ENCODE measurements at places on chromosomes 16 and 17.

DNA sequence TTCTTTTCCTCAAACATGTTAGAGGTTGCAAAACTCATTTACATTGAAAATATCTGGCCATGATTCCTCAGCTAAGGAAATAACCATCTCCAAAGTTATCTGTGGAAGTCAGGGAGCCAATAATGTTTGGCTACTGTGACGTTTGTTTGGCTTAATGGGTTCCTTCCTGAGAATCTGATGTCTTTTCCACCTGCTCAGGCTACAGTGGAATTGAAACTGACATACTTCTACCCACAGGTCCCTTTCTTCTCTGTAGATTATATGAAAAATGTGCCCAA, 221.1 kb upstream of the XYLT1 start:
- no peak for DNase-seq

DNA sequence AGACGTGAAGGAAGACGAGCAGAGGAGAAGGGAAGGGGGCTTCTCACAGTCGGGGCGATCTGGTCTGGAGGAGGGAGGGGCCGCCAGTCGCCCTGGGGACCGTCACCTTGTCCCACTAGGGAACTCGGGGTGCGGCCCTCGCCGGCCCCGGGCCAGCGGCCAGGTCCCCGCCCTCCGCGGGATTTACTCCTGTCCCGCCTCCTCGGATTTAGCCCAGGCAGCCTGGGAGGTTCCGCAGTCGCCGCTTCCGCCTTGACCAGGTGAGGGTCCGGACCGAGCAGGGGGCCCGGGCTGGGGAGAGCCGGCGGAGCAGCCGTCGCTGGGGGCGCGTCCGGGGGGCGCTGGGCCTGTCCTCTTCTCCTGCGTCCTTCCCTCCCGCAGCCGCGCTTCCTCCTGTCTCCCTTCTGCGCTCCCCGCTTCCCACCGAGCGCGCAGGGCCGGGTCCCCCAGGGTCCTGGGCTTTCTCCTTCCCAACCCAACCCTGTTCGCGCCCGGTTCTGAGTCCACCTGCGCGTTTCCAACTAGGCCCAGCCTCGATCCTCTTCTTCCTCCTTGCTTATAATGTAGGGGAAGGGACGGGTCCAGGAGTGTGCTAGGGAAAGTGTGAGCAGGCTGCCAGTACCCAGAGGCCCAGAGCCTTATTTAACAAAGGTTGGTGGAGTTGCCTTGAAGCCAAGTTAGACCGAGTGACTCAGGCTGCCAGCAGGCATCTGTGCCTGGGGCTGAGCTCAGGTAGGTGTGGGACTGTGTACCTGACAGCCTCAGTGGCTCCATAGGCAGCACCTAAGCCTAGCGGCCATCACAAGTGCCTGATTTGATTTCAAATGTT, at the start of gene TNK1:
TNK1 (plus strand) TSS at position 235 of the 829 bp plus-strand sequence. CDS start 1,838 bp downstream, outside the sequence.
- peak; percentile 2 for DNase-seq

DNA sequence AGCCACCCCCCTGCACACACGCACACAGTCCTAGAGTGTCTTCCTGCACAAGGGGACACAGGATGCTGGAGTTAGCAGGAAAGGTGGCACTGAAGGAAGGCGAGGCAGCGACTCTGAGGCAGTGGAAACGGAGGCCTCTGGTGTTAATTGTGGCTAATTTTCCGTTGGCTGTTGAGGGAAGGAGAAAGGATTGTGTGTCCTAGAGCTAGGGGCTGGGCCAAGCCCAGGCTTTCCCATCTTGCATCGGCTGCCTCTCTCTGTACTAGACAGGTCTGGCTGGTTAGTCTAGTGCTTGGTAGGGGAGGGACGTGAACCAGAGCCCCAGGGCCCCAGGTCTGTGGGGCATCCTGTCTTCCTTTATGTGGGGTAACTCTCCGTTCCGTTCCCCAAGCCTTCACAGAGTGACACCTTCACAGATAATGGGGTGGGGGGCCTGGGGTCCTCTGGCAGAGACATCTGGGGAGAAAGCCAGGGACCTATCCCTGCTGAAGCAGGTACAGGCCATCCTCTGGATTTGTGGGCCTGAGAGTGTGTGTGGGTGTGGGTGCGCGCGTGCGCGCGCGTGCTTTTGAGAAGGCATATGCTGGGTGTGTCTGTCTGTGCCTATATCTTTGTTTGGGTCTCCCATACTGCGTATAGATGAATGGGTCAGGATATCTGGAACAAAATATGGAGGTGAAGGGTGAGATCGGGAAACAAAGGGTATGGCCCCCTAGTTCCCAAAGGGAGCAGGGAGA, at the start of gene CHD3:
CHD3 (plus strand) TSS at position 606 of the 737 bp plus-strand sequence. CDS start 212 bp downstream, outside the sequence.
- peak; percentile 49 for DNase-seq

GRCh38 chr17:17926840-17927449, 45.3 kb downstream of the TOM1L2 start:
- DNase-seq, result no peak

- DNase-seq, result no peak
These were observed 55.2 kb downstream of the PECAM1 start for GRCh38 chr17:64335486-64335885.

DNA sequence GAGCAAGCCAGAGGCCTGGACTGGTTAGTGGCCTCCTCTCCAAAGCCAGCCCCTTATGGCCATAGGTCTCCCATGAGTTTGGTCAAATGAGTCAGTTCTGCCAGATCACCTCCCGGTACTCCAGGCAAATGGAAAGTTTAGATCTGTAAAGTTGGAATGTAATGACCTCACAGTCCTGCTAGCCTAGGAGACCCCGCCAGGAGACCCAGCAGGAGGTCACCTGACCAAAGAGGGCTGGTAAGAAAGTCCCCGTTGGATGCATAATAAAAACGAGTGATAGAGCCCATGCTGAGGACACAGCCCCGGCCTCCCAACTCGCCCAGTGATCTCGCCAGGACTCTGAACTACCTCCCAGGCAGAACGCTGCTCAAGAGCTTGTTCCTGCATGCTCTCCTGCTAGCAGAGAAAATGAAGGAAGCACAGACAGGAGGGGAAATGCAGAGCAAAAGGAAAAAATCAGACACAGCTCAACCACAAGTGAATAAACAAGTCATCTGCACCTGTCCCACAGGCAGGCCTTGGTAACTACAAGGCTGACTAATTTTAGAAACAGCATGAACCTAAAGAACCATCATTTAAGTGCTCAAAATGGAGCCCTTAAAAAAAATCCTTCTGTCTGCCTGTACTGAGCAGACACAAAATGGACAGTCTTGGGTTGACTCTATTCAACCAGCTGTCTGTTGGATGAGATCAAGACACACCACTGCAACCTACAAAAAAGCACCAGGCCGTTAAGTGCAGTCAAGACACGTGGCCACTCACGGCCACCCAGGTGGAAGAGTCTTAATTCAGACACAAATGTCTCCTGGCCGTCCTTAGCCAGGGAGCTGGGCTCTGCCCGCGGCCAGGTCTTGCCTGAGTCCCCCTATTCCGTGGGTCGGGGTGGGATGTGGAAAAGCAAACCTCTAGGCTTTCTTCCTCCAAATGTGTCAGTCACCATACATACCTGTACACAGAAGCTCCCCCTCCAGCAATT, 9.2 kb downstream of the CDIP1 start:
- DNase-seq, result no peak

GRCh38 chr17:67467500-67468455, 90.7 kb downstream of the PITPNC1 start:
- DNase-seq, result no peak

DNA sequence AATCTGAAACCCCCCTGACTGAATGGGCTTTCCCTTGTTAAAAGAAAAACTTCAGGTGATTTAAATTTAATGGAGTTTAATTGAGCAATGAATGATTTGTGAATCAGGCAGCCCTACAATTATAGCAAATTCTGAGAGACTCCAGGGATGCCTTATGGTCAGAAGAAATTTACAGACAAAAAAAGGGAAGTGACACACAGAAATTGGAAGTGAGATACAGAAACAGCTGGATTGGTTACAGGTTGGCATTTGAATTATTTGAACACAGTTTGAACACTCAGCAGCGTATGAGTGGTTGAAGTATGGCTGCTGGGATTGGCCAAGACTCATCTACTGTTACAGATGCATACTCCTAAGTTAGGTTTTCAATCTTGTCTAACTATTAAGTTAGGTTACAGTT, 19.0 kb upstream of the CPHXL start:
- DNase-seq, result no peak

DNA sequence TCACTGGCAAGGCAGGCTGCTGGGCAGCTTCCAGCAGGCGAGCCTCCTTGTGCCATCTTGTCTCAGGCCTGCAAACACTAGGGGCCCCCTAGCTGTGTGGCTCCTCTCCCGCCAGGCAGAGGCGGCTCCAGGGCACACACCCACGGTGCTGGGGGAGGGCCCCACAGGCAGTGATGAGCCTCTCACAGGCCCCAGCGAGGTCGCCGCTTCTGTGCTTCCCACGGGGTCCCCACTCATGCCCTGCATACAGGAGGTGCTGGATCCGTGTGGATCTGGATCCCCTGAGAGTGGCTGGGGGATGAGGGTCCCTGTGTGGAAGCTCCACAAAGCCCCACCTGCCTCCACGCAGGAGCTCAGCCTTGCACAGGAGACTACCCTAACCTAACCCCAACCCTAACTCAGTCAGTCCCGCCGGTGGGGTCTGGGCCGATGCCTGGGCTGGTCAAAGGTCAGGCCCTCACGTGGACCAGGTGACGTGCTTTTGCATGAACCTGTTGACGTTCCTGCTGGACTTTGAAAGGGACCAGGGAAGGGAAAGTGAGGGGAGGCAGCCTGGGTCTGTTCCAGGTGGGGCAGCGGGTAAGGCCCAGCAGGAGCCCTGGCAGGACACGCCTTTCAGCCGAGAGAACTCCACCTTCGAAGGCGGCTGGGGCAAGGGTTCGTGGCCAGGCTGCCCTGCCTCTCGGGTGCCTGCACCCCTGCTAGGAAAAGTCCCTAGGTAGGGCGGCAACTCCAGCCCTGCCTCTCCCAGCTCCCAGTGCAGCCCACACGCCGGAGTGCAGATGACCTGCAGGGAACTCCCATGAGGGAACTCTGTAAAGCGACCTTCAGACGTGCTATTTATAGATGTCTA, 5.2 kb downstream of the SECTM1 start:
- DNase-seq, result no peak
